Hindlimb muscle (tissue), 1 donor: ENCODE measurements at places on chromosomes 2 and 18. TPM values are rescaled to one million over a fixed set of nuclear protein-coding genes. Genes with fewer than 3 reads are reported as not detected.

DNA sequence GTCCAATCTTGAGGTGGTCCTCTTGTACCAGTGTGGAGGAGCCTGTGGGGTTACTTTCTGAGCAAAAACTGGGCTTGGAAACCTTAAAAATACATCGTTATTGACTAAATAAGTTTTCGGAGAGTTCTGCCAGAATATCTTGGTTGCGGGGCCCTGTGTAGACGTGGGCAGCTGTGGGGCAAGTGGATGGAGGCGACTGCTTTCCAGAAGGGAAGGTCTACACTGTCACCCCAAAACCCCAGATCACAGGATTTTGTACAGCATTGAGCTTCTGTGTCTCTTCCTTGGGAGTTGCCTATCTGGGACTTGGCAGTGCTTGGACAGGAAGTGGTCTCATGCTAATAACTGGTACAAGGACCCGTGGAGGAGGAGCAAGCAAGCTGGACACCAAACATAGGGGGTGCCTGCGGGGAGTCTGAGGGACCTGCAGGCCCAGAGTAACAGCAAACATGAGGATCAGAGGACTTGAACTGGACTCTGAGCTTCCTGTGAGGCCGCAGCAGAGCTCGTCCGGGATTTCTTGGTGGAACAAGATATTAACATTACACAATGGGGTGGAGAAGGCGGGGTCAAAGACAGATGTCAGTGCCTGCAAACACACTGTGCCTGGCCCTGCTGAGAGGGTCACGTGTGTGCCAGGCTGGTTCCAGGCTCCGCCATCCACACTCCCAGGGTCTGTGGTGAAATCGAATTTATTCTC, 48.0 kb upstream of the CTLA4 start:
- DNase-seq: no peak

GRCh38 chr18:59960272-59960671, 60.5 kb downstream of the PMAIP1 start:
- DNase-seq: no peak

GRCh38 chr2:106339132-106339531, 129.1 kb downstream of the RGPD3 start:
- no peak for DNase-seq

- no peak for DNase-seq
Observed at GRCh38 chr2:127672341-127673224, 2.7 kb downstream of the LIMS2 start.

DNA sequence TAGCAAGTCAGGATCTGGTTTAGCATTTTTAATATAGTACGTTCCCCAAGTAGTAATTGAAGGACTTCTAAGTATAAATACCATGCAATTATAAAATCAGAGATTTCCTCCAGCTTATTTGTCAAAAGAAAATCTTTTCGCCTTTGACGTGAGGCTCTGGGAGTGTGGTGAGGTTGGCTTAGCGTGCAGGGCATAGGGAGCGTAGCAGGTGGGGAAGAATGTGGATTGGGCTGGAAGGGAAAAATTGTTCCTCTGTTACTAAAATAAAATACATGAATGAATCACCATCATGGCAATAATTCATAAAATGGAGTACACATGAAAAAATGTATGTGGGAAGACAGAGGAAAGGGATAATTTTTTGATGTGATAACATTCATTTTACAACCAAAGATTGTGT, 5.4 kb upstream of the IL1RL2 start:
- DNase-seq: no peak

GRCh38 chr18:45106331-45106774, 425.7 kb downstream of the SETBP1 start:
- DNase-seq: no peak

- no peak for DNase-seq
Observed at GRCh38 chr18:25167612-25168410, 184.2 kb downstream of the ZNF521 start.

DNA sequence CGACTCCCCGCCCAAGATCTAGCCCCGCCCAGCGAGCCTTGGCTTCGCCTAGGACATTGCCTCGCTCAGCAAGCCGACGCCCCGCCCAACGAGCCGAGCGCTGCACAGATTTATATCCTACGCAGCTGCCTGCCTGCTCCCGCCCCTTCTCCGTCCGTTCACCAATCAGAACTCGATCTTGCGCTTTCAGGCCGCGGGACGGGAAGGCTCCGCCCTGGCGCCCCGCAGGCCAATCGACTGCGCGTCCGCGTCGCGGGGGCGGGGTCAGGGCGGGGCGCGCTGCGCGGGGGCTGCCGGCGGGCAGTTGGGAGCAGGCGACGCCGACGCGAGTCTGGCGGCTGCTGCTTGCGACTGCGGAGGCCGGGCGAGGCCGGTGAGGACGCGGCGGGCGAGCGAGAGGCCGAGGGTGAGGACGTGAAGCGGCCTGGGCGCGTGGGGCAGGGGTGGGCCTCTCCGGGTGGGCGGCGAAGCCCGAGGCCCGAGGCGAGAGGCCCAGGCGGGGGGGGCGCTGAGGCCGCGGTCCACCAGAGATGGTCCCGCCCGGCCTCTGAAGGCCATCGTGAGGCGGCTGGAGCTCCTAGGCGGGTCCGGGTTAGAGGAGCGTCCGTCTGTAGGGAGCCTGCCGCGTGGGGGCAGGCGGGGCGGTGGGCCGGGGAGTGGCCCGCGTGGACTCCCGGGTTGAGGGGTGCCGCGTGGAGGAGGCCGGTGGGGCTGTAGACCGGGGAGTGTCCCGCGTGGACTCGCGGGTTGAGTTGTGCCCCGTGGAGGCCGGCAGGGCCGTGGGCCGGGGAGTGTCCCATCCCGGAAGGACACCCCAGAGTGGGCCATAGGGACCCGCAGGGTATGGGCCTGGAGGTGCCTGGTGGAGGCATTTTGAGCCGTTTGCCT, at the start of gene FARP2:
TSS of gene FARP2 (plus strand) at position 303 of the 888 bp plus-strand sequence. CDS start 16,823 bp downstream, outside the sequence.
- peak; percentile 98 for DNase-seq

GRCh38 chr2:44740678-44741077, 200.8 kb upstream of the SIX3 start:
- no peak for DNase-seq

GRCh38 chr2:121803503-121803902, 48.1 kb downstream of the TSN start:
- DNase-seq: no peak

- no peak for DNase-seq
Observed at GRCh38 chr2:98548920-98549818, 59.1 kb downstream of the COA5 start.

GRCh38 chr2:180991820-180992219, 11.4 kb downstream of the UBE2E3 start:
- no peak for DNase-seq

DNA sequence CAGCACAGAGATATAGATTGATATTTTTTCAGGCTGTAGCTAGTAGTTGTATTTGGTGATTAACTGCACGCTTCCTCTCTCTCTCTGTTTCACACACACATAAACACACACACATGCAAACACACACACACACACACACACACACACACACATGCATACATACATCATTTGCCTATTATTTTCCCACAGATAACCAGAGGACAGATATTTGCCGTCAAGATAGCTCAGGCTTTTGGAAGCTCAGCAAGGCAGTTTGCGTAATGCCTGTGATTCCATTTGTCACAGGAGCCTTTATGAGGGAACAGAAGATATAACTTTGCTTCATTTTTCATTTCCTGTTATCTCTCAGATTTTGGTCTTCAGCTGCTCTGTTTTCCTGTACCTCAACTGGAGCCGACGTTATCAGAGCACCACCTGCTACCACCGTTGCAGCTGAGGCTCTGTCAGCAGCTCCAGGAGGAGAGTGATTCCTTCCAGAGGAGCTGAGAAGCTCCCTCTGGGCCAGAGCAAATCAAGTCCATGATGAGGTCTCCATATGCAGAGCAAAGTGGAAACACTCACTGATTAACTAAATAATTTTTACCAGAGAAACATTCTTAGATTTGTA, 341.9 kb upstream of the PIK3C3 start:
- DNase-seq: no peak

GRCh38 chr2:59654710-59655109, 898.7 kb downstream of the BCL11A start:
- DNase-seq: no peak

GRCh38 chr2:26563686-26564085, 77.5 kb downstream of the CIB4 start:
- no peak for DNase-seq

DNA sequence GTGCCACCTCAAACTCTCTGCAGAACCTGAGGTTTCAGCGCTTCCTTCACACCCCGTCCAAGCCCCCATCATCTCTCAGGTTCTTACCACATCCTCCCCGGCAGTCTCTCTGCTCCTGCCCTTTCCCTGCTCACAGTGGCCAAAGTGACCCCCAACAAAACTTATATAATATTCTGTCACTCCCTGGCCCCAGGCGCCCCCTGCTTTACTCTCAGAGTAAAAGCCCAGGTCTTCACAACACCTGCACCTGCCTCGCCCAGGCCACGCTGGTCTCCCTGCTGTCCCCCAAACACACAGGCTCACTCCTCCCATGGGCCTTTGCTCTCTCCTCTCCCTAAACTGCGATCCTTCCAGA, 6.4 kb downstream of the ITGB1BP1 start:
- no peak for DNase-seq

DNA sequence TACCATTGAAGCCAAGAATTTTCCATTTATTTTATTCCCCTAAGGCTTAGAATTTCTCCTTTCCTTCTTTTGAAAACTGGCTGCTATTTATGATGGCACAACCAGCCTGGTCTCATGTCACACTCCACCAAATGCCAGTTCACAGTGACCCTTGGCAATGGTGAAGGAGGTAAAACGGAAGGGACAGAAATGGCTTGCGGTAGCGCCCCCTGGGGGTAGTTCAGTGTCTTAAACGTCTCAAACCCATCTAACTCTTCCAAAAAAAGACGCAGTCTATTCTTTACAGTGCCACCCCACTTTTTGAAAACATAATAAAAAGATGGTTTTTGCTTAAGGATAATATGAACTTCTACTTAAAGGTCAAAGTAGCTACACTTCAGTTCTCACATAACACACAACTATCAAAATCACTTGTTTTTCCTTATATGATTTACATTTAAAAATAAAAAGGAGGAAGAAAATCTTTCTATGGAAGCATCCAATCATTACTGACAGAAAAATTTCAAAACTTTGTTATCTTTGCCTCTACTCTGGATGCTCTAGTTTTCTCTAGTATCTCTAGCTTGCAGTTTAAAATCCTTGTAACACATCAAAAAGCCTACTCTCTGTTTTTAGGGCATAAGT, 28.0 kb downstream of the PNO1 start:
- DNase-seq: no peak

- peak; percentile 88 for DNase-seq
Observed at GRCh38 chr18:7038330-7038851, 79.2 kb downstream of the LAMA1 start.

Gene SEPTIN10
- polyA plus RNA-seq: 74.4 TPM

Gene PDE1A
- 6.4 TPM for polyA plus RNA-seq

Gene CCDC148
- polyA plus RNA-seq: 0.26 TPM

Gene DYNC2LI1
- 14.9 TPM for polyA plus RNA-seq

Gene NT5C1B
- not detected for polyA plus RNA-seq

Gene NPPC
- polyA plus RNA-seq: 3.5 TPM

Gene ALPI
- polyA plus RNA-seq: not detected

Gene PMAIP1
- polyA plus RNA-seq: 50.3 TPM

Gene IL36RN
- polyA plus RNA-seq: not detected

Gene SP5
- polyA plus RNA-seq: 5.5 TPM

Gene GAL3ST2
- polyA plus RNA-seq: not detected

Gene NDC80
- 8.9 TPM for polyA plus RNA-seq
